ENCODE measurements at places on chromosomes 11 and 22. TPM values are rescaled to one million over a fixed set of nuclear protein-coding genes. Genes with fewer than 3 reads are reported as not detected.

Gene FZD4
- total RNA-seq = 16.1 TPM

DNA sequence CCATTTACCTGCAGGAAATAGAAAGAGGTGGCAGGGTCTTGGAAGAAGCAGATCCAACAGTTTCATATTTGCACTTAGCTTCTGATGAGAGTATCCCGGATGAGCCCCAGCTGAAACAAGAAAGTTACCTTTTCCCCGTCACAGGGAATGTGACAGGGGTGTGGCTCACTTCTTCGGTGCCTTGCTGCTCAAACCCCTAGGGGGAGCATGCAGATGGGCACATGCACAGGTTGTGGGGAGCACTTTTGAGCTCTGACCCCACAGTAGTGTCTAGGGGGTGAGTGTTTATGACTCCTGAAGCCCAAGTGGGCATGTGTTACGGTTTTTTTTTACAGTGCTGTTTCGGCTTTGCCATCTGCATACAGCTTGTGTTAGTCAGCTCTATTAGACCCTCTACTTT is 1221.0 kb downstream of the JRKL start:
- DNase-seq = no peak

- DNase-seq = no peak
Observed at GRCh38 chr11:60950024-60950423, 2.0 kb downstream of the SLC15A3 start.

DNA sequence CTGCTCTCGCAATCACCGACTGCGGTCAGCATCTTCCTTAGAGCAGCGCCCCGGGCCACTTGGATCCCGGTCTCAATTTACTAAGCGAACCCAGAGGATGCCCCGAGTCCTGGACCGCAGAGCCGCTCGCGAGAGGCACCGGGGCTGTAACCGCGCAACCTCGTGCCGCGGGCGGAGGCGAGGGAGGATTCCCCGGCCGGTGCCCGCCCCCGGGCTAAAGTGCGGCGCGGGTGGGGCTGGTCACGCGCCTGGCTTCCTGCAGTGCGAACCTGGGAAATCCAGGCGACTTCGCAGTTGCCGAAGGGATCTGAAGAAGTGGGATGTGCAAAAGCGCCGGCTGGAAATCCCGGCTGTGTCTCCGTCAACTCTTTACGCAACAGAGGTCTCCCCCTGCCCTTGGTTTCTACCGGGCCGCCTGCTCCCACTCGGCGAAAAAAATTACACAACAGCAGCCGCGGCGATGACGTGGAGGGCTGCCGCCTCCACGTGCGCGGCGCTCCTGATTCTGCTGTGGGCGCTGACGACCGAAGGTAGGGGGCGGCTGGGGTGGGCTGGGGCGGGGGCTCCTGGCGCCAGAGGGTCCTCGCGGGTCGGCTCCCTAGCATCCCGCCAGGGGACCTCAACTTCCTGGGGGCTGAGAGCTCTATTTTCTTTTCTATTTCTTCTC is at the start of gene NCR3LG1:
NCR3LG1 (plus strand) TSS at position 291 of the 667 bp plus-strand sequence; CDS start at position 461, 170 bp downstream.
- peak; percentile 55 for DNase-seq

GRCh38 chr11:2235588-2236326 is 34.6 kb downstream of the ASCL2 start:
- DNase-seq = no peak

DNA sequence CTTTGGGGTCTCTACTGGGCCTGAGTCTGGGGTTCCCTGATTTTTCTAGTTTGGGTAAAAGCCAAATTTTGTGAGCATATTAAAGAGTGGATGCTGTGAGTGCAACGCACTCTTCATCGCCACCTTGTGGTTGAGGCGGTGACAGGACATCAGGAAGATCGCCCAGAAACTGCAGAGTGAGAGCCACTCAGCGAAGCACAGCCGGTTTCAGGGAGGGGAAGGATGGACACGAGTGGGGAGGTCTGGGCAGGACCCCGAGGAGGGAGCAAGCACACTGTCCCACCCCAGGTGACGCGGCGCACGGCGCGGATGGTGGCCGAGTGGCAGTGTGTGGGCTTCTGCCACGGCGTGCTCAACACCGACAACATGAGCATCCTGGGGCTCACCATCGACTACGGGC is 9.1 kb downstream of the SELENOO start:
- no peak for DNase-seq

- DNase-seq = no peak
Observed at GRCh38 chr11:33622806-33623205, 77.8 kb downstream of the C11orf91 start.
